ENCODE measurements at places on chromosomes 1 and 21.

GRCh38 chr1:236303675-236304074 is 21.9 kb upstream of the ERO1B start:
- no peak for DNase-seq

DNA sequence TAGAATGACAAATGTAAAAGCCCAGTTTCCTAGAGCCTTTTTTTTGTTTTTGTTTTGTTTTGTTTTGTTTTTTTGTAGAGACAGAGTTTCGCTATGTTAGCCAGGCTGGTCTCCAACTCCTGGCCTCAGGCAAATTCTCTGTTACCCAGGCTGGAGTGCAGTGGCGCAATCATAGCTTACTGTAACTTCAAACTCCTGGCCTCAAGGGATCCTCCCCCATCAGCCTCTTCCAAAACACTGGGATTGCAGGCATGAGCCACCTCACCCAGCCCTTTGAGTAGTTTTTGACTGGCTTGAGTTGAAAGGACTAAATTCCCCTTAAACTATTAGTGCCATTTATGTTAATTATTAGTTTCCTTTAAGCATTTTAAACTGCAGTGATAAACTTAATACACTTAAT is 28.8 kb upstream of the ZBTB18 start:
- no peak for DNase-seq

GRCh38 chr1:245279346-245279745 is 124.6 kb downstream of the KIF26B start:
- DNase-seq, result no peak

- DNase-seq, result no peak
Observed at GRCh38 chr1:44707112-44707881, 23.7 kb downstream of the RNU5D-1 start.

All from D341Med (cell line).